ENCODE measurements at places on chromosomes 16 and 17.

- DNase-seq = no peak
Measured at GRCh38 chr17:81456798-81457197, 55.8 kb downstream of the ACTG1 start.

DNA sequence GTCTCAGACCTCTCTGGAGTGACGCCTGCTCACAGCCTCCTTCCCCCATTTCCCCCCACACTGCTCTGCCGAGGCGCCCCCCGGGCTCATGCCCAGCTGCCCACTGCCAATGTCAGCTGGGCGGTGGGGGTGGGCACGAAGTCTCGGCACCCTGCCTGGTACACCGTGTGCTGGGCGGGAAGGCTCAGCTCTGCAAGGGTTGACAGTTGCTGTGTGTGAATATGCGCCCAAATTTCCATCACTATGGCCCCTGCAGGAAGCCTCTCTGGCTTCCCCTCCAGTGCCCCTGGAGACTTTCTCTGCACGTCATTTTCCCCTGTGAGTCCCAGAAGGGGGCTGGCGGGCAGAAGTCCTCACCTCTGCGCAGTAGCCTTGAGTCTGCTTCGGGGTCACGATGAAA, 11.6 kb upstream of the CAMKK1 start:
- DNase-seq = no peak

- DNase-seq = peak; percentile 44
Measured at GRCh38 chr17:65987988-65988387, 203.9 kb downstream of the CEP112 start.

DNA sequence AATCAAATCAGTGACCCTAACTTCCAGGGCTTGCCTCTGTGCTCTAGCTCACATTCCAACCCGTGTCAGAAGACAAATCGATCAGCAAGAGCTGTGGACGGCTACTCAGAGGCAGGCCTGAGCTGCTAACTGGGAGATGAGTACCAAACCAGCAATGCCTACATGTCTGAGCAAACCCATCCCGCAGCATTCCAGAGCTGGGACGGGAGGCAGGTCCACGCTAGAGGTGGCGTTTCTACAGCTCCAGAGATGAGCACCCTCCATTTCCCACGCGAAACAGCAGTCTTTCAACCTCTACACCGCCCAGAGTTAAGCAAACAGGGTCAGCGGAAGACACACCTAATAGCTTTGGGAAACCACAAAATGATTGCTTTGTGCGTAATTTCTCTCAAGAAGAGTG, 6.5 kb downstream of the NXN start:
- DNase-seq = no peak

DNA sequence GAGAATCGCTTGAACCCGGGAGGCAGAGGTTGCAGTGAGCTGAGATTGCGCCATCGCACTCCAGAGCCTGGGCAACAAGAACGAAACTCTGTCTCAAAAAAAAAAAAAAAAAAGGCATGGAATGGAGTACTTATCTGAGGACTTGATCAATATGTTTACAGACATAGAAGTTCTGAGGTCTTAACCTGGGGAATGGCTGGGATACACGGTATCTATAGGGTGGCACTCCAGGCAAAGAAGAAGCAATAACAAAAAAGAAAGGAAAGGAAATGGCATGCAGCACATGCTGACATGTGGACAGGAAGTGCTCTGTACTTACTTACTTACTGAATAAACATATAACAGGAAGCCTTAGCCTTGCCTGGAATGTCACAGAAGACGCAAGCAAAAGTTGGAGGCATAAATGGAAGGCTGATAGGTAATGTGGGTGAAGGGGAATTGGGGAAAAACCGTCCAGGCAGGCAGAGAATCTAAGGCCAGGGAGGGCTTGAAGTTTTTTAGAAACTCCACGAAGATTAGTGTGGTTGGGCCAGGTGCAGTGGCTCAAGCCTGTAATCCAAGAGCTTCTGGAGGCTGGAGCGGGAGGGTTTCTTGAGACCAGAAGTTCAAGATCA, 10.1 kb upstream of the SPOP start:
- DNase-seq = peak; percentile 88

GRCh38 chr17:17413215-17413792, 63.5 kb upstream of the MED9 start:
- no peak for DNase-seq

DNA sequence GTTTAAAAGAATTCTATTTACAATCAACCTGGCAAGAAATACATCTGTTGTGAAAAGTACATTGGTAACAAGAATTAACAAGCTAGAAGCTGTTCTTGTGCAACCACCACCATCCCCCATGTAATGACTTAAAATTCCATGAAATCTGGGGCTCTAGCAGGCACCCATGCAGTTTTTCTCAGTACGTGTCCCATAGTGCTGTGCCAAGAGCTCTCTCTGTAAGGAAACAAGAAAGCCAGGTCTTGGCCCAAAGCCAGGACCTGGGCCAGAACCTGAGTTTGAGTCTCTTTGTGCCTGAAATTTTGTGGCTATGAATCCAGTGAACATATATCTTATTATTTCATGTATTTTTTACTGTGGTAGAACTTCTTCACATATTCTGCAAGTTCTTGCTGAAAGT, 46.6 kb downstream of the NUP93 start:
- peak; percentile 76 for DNase-seq

DNA sequence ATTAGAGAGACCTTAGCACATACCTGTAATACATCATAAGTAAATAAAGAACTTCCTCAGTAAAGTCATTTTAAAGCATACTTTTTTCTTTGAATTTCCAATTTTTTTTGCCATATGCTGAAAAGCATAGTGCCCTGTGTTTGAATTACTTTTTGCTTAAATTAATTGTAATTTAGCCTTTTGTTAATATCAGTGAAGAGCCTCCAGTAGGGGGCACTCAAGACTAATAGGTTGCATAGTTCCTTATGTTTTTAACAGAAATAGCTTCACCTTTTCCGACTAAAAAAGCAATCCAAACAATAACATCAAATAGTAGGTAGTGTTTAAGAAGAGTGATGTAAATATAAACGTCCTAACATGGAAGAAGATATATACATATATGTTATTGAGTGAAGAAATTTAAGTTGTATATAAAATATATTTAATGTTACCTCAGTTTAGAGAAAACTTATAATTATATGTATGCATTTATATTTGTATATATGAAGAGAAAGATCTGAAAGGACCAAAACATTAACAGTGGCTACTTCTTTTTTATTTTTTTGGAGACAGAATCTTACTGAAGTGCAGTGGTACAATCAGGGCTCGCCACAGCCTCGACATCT, 18.6 kb downstream of the RAD51C start:
- DNase-seq = peak; percentile 80

DNA sequence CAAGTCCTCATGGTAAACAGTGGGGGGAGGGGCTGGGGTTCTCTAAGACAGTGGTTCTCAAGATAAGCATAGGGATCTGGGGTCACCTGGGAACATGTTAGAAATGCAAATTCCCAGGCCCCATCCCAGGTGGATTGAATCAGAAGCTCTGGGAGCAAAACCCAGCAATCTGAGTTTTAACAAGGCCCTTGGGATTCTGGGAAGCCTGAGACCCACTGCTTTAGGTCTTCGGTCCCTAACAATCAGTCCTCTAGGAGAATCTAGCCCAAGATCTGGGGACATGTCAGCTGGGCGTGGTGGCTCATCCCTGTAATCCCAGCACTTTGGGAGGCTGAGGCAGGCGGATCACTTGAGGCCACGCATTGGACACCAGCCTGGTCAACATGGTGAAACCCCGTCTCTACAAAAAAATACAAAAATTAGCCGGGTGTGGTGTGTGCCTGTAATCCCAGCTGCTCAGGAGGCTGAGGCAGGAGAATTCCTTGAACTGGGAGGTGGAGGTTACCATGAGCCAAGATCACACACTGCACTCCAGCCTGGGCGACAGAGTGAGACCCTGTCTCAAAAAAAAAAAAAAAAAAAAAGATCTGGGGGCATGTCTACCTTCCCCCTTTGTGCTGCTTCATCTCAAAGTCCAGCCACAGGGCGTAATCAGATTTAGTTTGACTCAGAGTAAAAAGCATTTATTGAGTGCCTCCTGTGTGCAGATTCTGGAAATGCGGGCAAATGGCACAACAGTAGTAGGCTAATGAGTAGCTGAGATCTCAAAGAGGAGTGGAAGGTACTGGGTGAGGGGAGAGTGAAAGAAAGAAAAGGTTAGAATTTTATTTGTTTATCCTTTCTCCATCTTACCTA, 8.8 kb upstream of the NR1D1 start:
- peak; percentile 38 for DNase-seq

- peak; percentile 85 for DNase-seq
Measured at GRCh38 chr17:37067555-37068111, 118.9 kb downstream of the AATF start.

- no peak for DNase-seq
Measured at GRCh38 chr17:32152130-32152529, 9.8 kb downstream of the RHOT1 start.

GRCh38 chr17:52536489-52536888, 378.0 kb upstream of the CA10 start:
- DNase-seq = no peak

DNA sequence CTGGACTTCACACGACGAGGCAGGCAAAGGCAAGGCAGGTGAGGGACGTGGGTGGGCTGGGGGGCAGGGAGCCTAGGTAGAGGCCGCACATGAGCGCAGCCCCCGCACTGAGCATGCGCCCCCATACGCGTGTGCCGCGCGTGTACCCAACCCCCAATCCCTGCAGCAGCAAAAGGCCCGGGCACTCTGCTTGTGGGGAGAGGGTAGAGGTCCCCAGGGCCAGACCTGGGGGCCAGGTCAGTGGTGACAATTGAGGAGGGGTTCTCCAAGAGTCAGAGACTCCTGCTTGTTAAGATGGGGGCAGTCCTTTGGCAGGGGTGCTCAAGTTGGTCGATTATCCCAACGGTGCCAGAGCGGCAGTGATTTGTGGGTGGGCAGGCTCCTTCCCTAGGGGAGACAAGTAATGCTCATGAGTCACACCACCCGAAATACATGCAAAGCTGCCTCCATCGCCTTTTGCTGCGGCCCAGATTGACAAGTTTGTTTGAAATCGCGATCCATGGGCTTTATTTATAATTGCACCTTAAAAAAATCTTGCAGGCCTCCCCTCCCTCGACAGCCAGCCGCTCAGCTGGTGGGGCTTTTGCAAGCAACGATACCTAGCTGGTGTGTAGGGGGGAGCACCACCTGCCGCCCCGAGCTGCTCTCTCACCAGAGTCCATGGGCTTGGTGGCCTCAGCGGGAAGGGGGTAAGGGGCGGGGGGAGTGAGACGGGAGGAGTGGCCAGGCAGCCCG, 1.1 kb upstream of the GIT1 start:
- peak; percentile 46 for DNase-seq

- peak; percentile 5 for DNase-seq
Measured at GRCh38 chr17:8799570-8800212, 526 bp upstream of the MFSD6L start.

GRCh38 chr16:11004973-11005610, 60.7 kb downstream of the CLEC16A start:
- no peak for DNase-seq

- no peak for DNase-seq
Measured at GRCh38 chr17:43662413-43663141, 855 bp upstream of the MEOX1 start.

- DNase-seq = no peak
Measured at GRCh38 chr16:31127182-31127581, 8.3 kb downstream of the PRSS8 start.
